GM23248 (cell line): ENCODE measurements at places on chromosomes 2 and 18. TPM values are rescaled to one million over a fixed set of nuclear protein-coding genes. Genes with fewer than 3 reads are reported as not detected.

DNA sequence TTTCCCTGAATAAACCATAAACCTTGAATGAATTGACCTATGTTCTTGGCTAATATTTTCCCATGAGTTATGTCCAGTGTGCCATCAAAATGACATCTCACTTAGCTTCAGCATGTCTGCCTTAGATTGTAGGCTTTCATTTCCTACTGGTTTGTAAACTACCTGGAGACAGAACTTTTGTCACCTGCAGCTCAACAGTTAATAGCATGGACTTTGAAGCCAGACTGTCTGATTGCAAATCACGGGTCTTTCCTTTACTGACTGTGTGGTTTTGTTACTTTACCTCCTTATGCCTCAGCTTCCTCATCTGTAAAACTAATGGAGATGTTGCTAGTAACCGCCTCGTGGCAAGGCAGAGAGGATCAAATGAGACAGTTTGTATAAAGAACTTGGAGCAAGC lies 187.1 kb downstream of the SUCLG1 start:
- DNase-seq, result no peak

- DNase-seq, result no peak
These were observed 24.9 kb downstream of the HJURP start for GRCh38 chr2:233829193-233830110.

GRCh38 chr2:238925281-238925680 lies 77.4 kb downstream of the TWIST2 start:
- DNase-seq, result no peak

DNA sequence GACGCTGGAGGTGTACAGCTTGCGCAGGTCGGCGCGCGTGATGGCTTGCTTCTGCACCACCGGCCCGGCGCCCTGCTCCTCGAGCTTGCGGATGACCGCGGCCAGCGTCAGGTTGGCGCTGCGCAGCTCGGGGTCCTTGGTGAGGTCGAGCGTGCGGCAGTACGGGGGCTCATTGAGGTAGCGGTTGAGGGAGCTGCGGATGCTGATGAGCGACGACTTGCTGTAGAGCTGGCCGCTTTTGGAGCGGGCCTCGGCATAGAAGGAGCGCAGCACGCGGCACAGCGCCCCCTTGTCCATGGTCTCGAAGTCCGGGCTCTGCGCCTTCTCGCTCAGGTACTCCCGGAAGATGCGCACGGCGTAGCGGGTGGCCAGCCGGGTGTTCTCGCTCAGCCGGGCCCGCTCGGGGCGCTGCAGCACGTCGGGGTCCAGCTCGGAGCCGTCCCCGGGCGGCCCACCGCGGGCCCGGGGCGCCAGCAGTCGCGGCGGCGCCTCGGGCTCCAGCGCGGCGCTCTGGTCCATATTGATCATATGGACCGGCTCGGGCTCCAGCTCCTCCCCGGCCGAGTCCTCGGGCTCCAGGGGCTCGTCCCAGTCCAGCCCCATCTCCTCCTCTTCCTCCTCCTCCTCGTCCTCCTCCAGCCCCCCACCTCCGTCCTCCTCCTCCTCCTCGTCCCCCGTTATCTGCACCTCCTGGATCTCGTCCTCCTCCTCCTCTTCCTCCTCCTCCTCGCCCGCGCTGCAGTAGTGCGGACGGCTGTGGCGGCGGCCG lies 523 bp downstream of the KCTD1 start:
- DNase-seq, result peak; percentile 80

- peak; percentile 54 for DNase-seq
These were observed 25.8 kb downstream of the ZC3H6 start for GRCh38 chr2:112301171-112301584.

- DNase-seq, result peak; percentile 72
These were observed 70.5 kb upstream of the ZCCHC2 start for GRCh38 chr18:62452280-62452831.

DNA sequence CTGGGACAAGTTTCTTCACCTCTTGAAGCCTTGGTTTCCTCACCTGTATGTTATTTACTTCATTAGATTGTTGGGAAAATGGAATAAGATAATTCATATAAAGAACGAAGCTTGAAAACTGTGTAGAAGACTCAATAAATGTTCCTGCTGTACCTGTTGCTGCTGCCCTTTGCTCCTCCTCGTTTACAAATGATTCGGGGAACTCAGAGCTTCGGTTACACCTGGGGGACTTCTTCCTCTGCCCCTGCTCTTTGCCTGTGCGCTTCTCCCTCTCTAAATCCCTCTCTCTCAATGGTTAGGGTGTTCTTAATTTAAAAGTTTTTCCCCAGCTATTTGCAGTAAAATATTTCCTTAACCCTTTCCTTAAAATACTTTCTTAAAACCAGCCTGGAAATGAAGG lies 3.3 kb upstream of the RMDN2 start:
- DNase-seq, result no peak

DNA sequence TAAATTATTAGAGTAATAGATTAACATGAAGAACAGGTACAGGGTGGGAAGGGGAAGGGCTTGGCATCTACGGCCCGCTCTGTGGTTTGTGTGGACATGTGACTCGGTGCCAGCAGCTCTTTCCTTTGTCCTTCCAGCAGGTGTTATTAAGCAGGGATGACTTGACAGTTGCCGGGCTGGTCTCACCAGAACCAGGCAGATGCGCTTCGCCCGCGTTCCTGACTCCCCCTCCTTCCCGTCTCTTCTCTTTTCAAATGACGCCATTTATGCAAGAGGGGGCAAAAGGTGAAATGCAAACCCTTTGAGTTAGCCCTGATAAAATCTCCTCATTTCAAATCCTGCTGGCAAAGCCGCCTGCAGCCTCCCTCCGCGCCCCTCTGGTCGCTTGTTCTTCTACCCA lies 38.9 kb upstream of the MGAT4A start:
- no peak for DNase-seq

DNA sequence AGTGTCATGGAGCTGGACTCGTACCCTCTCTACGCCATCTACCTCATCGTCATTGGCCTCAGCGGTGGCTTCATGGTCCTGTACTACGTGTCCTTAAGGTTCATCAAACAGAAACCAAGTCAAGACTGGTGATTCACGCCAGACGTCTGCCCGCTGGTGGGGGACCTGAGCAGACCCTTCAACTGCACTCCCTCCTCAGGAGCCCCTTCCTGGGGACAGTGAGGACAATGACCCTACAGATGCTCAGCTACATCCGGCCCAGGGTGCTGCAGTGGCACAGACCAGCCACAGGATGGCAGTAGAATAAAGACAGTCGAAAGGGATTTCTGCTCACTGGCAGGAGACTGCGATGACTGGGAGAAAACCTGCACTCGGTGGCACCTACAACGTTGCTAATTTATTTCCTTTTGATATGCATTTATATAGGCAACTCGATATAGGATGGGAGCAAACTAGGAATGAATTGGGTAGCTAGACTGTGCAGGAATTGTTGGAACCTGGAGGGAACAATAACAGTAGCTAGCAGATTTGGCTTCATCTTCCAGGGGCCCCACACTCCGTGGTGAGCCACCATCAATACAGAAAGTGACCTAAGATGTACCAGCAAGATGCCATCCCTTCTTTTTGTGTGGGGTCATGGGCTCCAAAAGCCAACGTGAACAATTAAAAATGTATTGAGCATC lies 39.2 kb downstream of the ABCG8 start:
- DNase-seq, result peak; percentile 75

DNA sequence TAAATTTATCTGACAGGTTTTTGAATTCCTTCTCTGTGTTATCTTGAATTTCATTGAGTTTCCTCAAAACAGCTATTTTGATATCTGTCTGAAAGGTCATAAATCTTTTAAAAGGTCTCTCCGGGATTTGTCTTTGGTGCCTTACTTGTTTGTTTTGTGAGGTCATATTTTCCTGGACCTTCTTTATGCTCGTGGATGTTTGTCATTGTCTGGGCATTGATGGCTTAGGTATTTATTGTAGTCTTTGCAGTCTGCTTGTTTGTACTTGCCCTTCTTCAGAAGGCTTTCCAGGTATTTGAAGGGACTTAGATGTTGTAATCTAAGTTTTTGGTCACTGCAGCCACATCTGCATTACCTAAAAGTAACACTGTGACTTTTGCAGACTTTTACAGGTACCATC lies 355.2 kb downstream of the PARD3B start:
- no peak for DNase-seq

DNA sequence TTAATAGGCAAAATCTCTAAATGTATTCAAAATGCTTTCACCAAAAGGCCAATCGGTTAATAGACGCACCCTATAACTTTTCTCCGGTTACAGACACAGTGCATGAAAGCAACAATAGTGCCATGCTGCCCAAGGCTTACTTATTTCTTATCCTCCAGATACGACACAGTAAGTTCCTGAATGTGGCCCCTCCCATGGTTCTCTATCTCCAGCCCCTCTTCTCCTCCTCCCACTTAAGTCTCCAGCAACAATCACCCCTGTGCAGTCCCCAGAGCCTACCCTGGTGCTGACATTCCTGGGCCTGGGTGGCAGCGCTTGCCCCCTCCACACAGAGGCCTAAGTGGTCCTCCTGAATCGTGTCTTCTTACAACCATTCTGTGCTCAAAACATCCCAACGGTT lies 3.6 kb downstream of the KIDINS220 start:
- no peak for DNase-seq

- DNase-seq, result no peak
These were observed 37.2 kb upstream of the PXDN start for GRCh38 chr2:1781291-1782080.

- DNase-seq, result peak; percentile 44
These were observed 21.7 kb upstream of the EFHD1 start for GRCh38 chr2:232611559-232612218.

GRCh38 chr2:134836986-134837385 lies 1.4 kb upstream of the ACMSD start:
- peak; percentile 88 for DNase-seq

GRCh38 chr2:180101846-180102245 lies 94.7 kb upstream of the CWC22 start:
- peak; percentile 6 for DNase-seq

DNA sequence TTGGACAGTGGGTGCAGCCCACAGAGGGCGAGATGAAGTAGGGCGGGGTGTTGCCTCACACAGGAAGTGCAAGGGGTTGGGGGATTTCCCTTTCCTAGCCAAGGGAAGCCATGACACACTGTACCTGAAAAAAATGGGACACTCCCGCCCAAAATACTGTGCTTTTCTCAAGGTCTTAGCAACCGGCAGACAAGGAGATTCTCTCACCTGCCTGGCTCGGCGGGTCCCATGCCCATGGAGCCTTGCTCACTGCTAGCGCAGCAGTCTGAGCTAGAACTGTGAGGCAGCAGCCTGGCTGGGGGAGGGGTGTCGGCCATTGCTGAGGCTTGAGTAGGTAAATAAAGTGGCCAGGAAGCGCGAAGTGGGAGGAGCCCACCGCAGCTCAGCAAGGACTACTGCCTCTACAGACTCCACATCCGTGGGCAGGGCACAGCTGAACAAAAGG lies 244.7 kb downstream of the NBAS start:
- DNase-seq, result no peak

GRCh38 chr2:239438368-239438767 lies 37.5 kb upstream of the HDAC4 start:
- DNase-seq, result no peak

DNA sequence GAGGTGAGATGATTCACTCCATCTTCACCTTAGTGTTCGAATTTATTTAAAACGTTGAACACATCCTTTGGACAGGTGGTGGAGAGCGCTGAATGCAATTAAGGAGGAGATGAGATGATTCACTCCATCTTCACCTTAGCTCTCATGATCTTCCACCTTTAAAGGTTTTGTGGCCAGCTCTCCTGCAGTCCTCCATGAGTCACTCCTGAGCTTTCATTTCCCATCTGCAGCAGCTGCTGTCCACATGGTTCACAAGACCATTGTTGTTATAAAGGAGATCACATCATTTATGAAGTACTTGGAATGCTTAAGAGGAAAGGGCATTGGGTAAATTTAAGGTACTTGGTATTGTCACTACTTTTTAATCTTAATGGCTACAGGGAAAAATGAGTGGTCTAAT lies 298.5 kb downstream of the PAX3 start:
- peak; percentile 49 for DNase-seq

- no peak for DNase-seq
These were observed 39.2 kb upstream of the GNAL start for GRCh38 chr18:11649839-11650238.

DNA sequence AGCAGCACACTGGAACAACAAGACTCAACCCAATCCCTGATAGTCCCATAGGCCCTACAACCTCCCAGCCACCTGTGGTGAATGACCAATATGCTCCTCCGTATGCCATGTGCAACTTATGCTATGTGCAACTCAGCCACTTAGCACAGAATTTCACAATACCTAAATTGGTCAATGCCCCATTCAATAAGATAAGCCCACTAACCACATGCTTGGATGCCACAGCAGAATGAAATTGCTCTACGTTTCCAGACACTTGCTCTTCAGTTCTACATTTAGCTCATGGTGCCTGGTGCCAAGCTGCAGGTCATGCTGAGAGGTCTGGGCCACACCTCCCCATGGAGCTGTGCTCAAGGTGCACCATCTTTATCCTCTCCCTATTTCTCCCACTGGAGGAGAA lies 159.8 kb downstream of the EN1 start:
- DNase-seq, result no peak

- DNase-seq, result peak; percentile 24
These were observed 7.5 kb upstream of the SP3 start for GRCh38 chr2:173972636-173973035.

GRCh38 chr2:237625216-237625705 lies 2.1 kb upstream of the LRRFIP1 start:
- DNase-seq, result no peak

DNA sequence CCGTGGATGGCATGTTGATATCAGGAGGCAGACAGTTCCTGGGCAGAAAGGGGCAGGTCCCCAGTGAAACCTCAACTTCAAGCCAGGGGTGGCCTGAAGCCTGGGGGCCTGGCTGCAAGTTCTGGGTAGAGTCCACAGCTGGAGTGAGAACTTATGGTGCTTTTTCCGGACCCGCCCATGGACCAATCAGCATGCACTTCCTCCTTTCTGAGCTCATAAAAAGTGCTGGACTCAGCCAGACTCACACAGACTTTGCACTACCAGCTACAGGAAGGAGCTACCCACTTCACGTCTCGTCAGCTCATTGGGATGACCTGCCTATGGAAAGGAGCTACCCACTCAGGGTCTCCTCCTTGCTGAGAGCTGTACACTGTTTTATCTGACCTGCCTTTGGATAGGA lies 183.1 kb upstream of the MC4R start:
- peak; percentile 18 for DNase-seq

The EML4 gene
- 19.3 and 21.8 TPM in 2 replicates for total RNA-seq

The PSMA8 gene
- total RNA-seq, result not detected in 2 replicates

The ITSN2 gene
- total RNA-seq, result 19.2 and 35.3 TPM in 2 replicates

The HMSD gene
- not detected in 2 replicates for total RNA-seq

The CD8A gene
- total RNA-seq, result 0.86 TPM in 1 of 2 replicates, not detected in the other

The SERPINB11 gene
- not detected in 2 replicates for total RNA-seq

The SULT6B1 gene
- not detected in 2 replicates for total RNA-seq

The EFEMP1 gene
- 1,343 and 1,498 TPM in 2 replicates for total RNA-seq

The GPR45 gene
- total RNA-seq, result not detected in 2 replicates

The NT5C1B gene
- total RNA-seq, result not detected in 2 replicates

The SDC1 gene
- total RNA-seq, result 32.5 and 33.1 TPM in 2 replicates

The CCDC102B gene
- total RNA-seq, result 0.89 and 3.2 TPM in 2 replicates

The KATNAL2 gene
- 3.9 and 9.6 TPM in 2 replicates for total RNA-seq

The PROM2 gene
- 0.22 TPM in 1 of 2 replicates, not detected in the other for total RNA-seq

The TRIB2 gene
- 43.8 and 46.9 TPM in 2 replicates for total RNA-seq

The SPTBN1 gene
- 187 and 199 TPM in 2 replicates for total RNA-seq

The MC2R gene
- total RNA-seq, result not detected in 2 replicates

The NEB gene
- total RNA-seq, result 1.3 and 1.5 TPM in 2 replicates
